Effector memory CD8-positive, alpha-beta T cell (primary cell): ENCODE measurements at places on chromosomes 7 and 10.
A peak's percentile ranks its signal among the peaks of the same experiment; 100 is the strongest.

GRCh38 chr7:129030440-129030839, 24.5 kb downstream of the TNPO3 start:
- no peak overlapping the region for H3K27ac ChIP-seq
- H3K36me3 ChIP-seq: peaks cover 36% of the 10 kb centered on the region
- H3K27me3 ChIP-seq: no peaks in the 10 kb centered on the region

DNA sequence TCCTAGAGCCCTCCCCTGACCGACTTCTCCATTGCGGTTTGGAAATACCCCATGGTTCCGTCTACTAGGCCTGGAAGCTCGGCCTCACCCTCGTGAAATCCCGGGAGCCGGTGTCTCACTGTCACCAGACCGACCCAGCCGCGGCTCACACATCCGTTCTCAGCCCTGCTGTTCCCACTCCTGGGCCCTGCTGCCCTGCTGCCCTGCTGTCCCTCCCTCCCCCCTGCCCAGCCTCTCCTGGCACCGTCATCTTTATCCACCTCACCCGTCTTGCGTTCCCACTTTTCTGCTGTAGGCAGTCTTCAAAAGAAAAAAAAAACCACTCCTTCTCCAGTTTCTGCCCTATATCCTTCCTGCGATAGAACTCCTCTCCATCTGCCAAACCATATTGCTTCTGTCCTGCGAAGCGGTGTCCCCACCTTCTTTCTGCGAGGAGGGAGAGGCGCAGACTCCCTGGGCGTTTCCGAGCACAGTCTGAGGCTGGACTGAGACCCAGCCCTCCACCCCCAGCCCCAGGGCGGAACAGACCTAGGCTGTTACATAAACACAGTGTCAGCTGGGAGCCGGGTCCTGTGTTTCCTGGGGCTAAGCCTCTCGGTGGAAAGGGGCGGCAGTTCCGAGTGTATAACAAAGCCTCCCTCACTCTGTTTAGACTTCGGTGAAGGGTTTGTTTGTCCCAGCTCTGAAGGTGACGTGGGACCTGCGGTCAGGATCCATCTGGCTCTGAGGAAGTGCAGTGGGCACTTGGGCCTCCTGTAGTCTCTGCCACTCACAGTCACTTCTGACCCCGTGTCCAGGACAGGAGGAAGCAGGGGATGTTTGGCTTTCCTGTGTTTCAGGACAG, 2.8 kb downstream of the AGAP3 start:
- H3K4me3 ChIP-seq: peak overlapping the region; percentile 54
- no peaks in the 10 kb centered on the region for H3K27me3 ChIP-seq
- no peak overlapping the region for H3K27ac ChIP-seq
- H3K4me1 ChIP-seq: peaks cover 20% of the 10 kb centered on the region
- DNase-seq: no peak

- H3K4me1 ChIP-seq: no peaks in the 10 kb centered on the region
- no peak overlapping the region for H3K4me3 ChIP-seq
- H3K36me3 ChIP-seq: no peaks in the 10 kb centered on the region
These were observed 277.6 kb downstream of the HGF start for GRCh38 chr7:81492240-81492639.

DNA sequence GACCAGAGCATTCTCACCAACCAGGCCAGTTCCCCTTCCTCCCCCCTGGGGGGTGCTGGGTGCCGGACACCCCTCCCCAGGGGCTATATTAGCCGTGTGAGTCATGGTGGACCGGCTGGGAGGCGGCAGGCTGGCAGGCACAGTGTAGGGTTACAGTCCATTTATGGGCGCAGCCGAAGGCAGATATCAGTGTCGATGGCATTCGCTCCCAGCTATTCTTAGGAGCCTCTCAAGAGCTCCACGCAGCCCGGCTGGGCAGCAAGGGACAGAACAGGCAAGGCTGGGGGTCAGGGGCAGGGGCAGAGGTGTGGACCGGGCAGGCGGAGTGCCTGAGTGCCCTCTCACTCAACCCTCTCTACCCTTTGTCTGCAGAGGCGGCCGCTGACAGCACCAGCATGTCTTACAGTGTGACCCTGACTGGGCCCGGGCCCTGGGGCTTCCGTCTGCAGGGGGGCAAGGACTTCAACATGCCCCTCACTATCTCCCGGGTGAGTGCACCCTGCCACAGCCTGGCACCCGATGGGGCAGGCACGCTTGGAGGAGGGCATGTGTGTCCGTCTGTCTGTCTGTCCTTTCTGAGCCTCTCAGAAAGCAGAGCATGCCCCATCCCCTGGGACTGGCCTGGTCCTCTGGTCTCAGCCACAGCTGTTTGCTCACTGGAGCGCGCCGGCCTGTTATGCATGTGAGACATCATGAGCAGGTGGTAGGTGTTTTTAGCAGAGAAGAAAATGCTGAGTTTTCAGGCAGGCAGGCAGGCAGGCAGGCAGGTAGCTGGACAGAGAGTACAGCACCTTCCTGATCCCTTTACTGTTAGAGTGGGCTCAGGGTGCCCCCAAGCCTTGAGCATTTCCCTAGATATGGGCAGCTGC, at the start of gene LDB3:
Gene LDB3, plus strand, starts transcription at position 215 of the 869 bp plus-strand sequence. Its CDS starts 181 bp downstream, at position 396.
- H3K27ac ChIP-seq: no peak within 1 kb of the TSS
- no peak within 1 kb of the TSS for H3K4me3 ChIP-seq
- H3K36me3 ChIP-seq: no peaks in the 10 kb centered on the region
- no peaks in the 10 kb centered on the region for H3K4me1 ChIP-seq
- no peak for DNase-seq

- H3K27ac ChIP-seq: no peak overlapping the region
- H3K4me1 ChIP-seq: no peaks in the 10 kb centered on the region
- no peak overlapping the region for H3K4me3 ChIP-seq
- H3K27me3 ChIP-seq: no peaks in the 10 kb centered on the region
- no peak for DNase-seq
- peaks cover 2% of the 10 kb centered on the region for H3K36me3 ChIP-seq
These were observed 201.5 kb downstream of the ADAM12 start for GRCh38 chr10:126186766-126187165.

- H3K27ac ChIP-seq: no peak overlapping the region
- no peaks in the 10 kb centered on the region for H3K27me3 ChIP-seq
- no peak overlapping the region for H3K4me3 ChIP-seq
- H3K36me3 ChIP-seq: no peaks in the 10 kb centered on the region
These were observed 125.1 kb downstream of the ANKRD7 start for GRCh38 chr7:118349604-118350003.

- no peak overlapping the region for H3K4me3 ChIP-seq
- H3K27ac ChIP-seq: no peak overlapping the region
- H3K36me3 ChIP-seq: no peaks in the 10 kb centered on the region
- peaks cover 7% of the 10 kb centered on the region for H3K4me1 ChIP-seq
- no peak for DNase-seq
These were observed 14.0 kb downstream of the KNDC1 start for GRCh38 chr10:133173860-133174640.

- no peak for DNase-seq
- H3K27ac ChIP-seq: no peak overlapping the region
- no peaks in the 10 kb centered on the region for H3K36me3 ChIP-seq
- H3K27me3 ChIP-seq: no peaks in the 10 kb centered on the region
These were observed 324.1 kb upstream of the NPSR1 start for GRCh38 chr7:34333925-34334324.

GRCh38 chr7:69282946-69283345, 315.3 kb upstream of the AUTS2 start:
- H3K27ac ChIP-seq: no peak overlapping the region
- no peak overlapping the region for H3K4me3 ChIP-seq
- no peak for DNase-seq
- H3K27me3 ChIP-seq: no peaks in the 10 kb centered on the region

GRCh38 chr10:108424656-108425055, 1260.2 kb upstream of the SORCS1 start:
- DNase-seq: no peak
- no peak overlapping the region for H3K4me3 ChIP-seq
- H3K27ac ChIP-seq: no peak overlapping the region
- no peaks in the 10 kb centered on the region for H3K36me3 ChIP-seq
- H3K27me3 ChIP-seq: no peaks in the 10 kb centered on the region
- no peaks in the 10 kb centered on the region for H3K4me1 ChIP-seq

DNA sequence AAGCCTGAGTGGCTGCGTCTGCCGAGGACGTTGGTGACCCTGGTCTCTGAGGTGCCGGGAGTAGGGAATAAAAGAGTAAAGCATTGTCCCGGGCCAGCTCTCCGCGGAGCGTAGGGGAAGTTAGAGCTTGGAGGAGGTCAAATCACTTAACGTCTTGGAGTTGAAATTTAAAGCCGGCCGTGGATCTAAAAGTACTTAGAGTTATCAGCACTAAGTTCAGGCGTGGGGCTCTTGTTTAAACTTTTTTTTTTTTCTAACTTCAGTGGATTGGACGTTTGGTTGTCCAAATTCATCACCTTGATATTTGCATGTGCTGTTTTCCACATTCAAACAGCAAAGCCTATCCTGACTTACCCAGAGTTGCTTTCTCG, 700 bp downstream of the NIPSNAP2 start:
- no peaks in the 10 kb centered on the region for H3K27me3 ChIP-seq
- peaks cover 15% of the 10 kb centered on the region for H3K36me3 ChIP-seq
- peak overlapping the region; percentile 88 for H3K27ac ChIP-seq
- no peak for DNase-seq
- peak overlapping the region; percentile 68 for H3K4me3 ChIP-seq

DNA sequence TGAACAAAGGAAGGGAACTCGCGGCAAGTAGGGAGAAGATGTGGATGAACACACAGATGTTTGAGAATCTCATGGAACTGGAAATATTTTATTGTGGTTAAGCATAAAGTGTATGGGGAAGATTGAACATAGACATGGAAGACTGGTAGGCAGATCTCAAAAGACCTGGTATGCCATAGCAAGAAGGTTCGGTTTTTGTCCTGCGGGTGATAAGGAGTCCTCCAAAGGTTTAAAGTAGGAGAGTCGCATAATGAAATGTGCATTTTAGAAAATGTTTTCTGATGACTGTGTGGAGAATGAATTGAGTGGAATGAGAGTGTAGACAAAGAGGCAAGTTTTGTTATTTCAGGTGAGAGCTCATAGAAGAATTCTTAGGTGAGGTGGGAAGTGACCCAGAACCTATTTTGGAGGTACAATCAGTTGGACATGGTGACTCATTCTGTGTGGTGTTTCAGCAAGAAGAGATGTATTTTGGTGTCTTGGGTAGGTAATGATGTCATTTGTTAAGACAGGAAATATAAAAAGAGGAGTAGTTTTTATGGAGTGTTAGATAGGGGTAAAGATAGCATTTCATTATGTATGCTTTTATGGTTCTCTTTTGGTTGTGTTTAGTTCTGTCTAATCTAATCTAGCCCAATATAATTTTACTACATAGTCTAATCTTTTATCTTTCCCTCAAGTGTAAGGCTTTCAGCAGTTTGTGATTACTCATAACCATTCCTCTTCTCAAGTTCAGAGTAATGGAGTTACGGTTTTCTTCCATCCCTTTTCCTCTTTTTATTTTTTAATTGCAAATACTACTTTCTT, 239.2 kb downstream of the EXOC4 start:
- peaks cover 22% of the 10 kb centered on the region for H3K4me1 ChIP-seq
- no peak overlapping the region for H3K4me3 ChIP-seq
- H3K36me3 ChIP-seq: no peaks in the 10 kb centered on the region
- no peak for DNase-seq
- H3K27me3 ChIP-seq: no peaks in the 10 kb centered on the region

GRCh38 chr7:16034353-16034752, 347.9 kb upstream of the MEOX2 start:
- peaks cover 8% of the 10 kb centered on the region for H3K27me3 ChIP-seq
- H3K27ac ChIP-seq: no peak overlapping the region
- H3K4me1 ChIP-seq: no peaks in the 10 kb centered on the region
- H3K4me3 ChIP-seq: no peak overlapping the region

GRCh38 chr7:68176974-68177373, 1180.3 kb downstream of the TYW1 start:
- no peaks in the 10 kb centered on the region for H3K27me3 ChIP-seq
- H3K27ac ChIP-seq: no peak overlapping the region
- H3K36me3 ChIP-seq: no peaks in the 10 kb centered on the region
- H3K4me3 ChIP-seq: no peak overlapping the region

DNA sequence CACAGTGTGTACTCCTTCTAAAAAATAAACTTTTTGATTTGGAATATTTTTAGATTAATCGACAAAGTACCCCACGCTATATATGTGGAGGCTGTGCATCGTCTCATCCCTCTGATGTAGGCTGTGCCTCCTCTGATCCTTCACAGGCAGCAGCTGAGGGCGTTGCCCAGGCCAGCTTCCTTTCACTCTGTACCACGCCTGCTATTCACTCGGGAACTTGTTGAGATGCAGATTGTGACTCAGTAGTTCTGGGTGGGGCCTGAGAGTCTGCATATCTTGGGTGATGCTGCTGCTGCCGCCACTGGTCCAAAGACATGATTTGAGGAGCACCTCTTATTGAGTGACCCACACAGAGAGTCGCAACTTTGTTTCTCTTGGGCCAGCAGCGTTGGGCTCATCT, 7.9 kb upstream of the C10orf120 start:
- H3K27ac ChIP-seq: no peak overlapping the region
- H3K36me3 ChIP-seq: no peaks in the 10 kb centered on the region
- H3K4me1 ChIP-seq: no peaks in the 10 kb centered on the region
- peaks cover 12% of the 10 kb centered on the region for H3K27me3 ChIP-seq
- no peak for DNase-seq

- no peak for DNase-seq
- H3K27ac ChIP-seq: no peak overlapping the region
- H3K4me3 ChIP-seq: no peak overlapping the region
These were observed 39.6 kb downstream of the GPRIN2 start for GRCh38 chr10:46516660-46517416.

DNA sequence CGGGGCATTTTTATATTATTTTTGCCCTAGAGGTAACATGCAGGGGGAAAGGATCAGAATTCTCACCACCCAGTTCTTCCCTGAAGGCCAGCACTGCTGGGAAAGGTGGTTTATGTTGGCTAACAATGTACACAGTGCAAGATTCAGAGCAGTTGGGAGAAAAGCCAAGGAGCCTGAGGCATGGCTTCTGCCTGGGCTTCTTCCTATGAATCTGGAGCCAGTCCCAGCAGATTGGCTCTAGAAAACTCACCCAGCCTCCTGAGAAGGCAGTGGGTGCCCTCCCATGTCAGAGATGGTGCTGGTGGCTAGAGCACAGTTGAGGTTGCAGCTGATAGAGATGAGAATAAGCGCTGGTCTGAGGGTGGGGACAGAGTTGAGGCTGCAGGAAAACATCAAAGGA, 44.7 kb upstream of the GPR26 start:
- no peaks in the 10 kb centered on the region for H3K4me1 ChIP-seq
- DNase-seq: no peak
- H3K4me3 ChIP-seq: no peak overlapping the region
- no peaks in the 10 kb centered on the region for H3K36me3 ChIP-seq

GRCh38 chr10:129027906-129028305, 439.1 kb upstream of the MGMT start:
- H3K27ac ChIP-seq: no peak overlapping the region
- H3K27me3 ChIP-seq: peaks cover 15% of the 10 kb centered on the region
- no peaks in the 10 kb centered on the region for H3K4me1 ChIP-seq
- no peak for DNase-seq
- H3K36me3 ChIP-seq: no peaks in the 10 kb centered on the region
- no peak overlapping the region for H3K4me3 ChIP-seq

- no peaks in the 10 kb centered on the region for H3K4me1 ChIP-seq
- H3K27me3 ChIP-seq: no peaks in the 10 kb centered on the region
- peaks cover 22% of the 10 kb centered on the region for H3K36me3 ChIP-seq
- no peak overlapping the region for H3K27ac ChIP-seq
These were observed 8.3 kb downstream of the PEX1 start for GRCh38 chr7:92520024-92520423.

- H3K27me3 ChIP-seq: no peaks in the 10 kb centered on the region
- H3K36me3 ChIP-seq: peaks cover 73% of the 10 kb centered on the region
- H3K4me1 ChIP-seq: peaks cover 6% of the 10 kb centered on the region
- no peak for DNase-seq
- H3K4me3 ChIP-seq: no peak overlapping the region
These were observed 14.3 kb downstream of the SFRP5 start for GRCh38 chr10:97757471-97757870.

- DNase-seq: no peak
- H3K27me3 ChIP-seq: peaks cover 6% of the 10 kb centered on the region
- H3K4me1 ChIP-seq: no peaks in the 10 kb centered on the region
- no peak overlapping the region for H3K27ac ChIP-seq
- H3K4me3 ChIP-seq: no peak overlapping the region
- H3K36me3 ChIP-seq: no peaks in the 10 kb centered on the region
These were observed 101.9 kb downstream of the RAB11FIP2 start for GRCh38 chr10:117944676-117945447.
